ENCODE measurements at places on chromosomes 7 and 10. TPM values are rescaled to one million over a fixed set of nuclear protein-coding genes. Genes with fewer than 3 reads are reported as not detected.
A peak's percentile ranks its signal among the peaks of the same experiment; 100 is the strongest.

GRCh38 chr10:11879387-11880094, 56.4 kb downstream of the PROSER2 start:
- no peak overlapping the region for H3K27ac ChIP-seq
- no peak for DNase-seq
- H3K4me1 ChIP-seq: peaks cover 19% of the 10 kb centered on the region

DNA sequence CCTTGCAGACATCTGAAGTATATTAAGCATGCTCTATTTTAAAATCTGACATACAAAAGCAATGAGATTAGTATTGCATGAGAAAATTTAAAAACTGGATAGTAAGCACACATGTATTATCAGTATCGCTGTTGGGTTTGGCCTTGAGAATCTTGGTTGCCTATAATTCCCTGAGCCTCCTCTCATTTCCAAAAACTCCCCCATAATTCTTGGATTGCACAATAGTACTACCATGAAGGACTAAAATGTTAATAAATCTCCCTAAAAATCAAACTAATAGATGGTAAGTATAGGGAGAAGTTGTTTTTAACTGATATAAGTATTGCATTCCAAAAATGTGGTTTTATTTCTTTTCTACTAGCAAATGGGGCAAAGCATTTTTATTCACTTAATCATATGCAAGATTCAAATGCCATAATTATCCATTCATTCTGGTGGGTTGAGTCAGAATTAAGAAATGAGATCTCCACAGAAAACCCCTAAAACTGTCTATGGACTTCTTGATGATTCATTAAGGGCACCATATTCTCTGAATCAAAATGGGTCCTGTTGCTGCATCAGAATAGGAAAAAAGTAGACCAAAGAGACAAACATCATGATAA, 10.3 kb upstream of the VIM start:
- no peaks in the 10 kb centered on the region for H3K36me3 ChIP-seq
- no peak for DNase-seq
- H3K27me3 ChIP-seq: no peaks in the 10 kb centered on the region
- peak overlapping the region; percentile 83 for H3K27ac ChIP-seq
- no peak overlapping the region for H3K4me3 ChIP-seq

DNA sequence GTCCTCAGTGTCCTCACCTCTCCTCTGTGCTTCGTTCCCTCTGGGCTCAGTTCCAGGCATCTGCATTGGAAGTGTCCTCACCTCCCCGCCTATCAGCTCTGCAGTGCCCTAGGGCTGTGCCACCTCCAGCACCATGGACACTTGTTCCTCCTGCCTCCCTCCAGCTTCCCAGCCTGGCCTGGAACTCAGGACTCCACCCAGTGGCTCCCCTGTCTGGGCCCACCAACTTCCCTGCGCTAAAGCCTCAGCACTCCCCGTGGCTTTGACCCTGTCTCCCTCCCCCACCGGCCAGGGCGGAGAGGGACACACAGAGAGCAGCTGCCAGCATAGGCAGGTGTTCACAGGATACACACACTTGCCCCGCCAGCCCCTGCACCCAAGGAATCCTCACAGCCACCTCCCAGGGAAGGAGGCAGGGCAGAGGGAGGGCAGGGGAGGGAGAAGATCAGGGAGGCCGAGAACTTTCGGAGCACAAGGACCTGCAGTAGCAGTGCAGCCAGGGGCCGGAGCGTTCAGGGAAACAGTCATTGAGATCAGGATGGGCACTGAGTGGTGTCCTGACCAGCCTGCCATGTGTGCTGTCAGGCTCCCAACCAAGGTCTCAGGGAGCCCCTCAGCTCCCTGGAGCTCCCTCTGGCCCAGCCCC, 31.3 kb downstream of the ANXA8 start:
- H3K27ac ChIP-seq: no peak overlapping the region
- peaks cover 4% of the 10 kb centered on the region for H3K27me3 ChIP-seq
- no peak overlapping the region for H3K4me3 ChIP-seq
- peak; percentile 34 for DNase-seq
- no peaks in the 10 kb centered on the region for H3K4me1 ChIP-seq

DNA sequence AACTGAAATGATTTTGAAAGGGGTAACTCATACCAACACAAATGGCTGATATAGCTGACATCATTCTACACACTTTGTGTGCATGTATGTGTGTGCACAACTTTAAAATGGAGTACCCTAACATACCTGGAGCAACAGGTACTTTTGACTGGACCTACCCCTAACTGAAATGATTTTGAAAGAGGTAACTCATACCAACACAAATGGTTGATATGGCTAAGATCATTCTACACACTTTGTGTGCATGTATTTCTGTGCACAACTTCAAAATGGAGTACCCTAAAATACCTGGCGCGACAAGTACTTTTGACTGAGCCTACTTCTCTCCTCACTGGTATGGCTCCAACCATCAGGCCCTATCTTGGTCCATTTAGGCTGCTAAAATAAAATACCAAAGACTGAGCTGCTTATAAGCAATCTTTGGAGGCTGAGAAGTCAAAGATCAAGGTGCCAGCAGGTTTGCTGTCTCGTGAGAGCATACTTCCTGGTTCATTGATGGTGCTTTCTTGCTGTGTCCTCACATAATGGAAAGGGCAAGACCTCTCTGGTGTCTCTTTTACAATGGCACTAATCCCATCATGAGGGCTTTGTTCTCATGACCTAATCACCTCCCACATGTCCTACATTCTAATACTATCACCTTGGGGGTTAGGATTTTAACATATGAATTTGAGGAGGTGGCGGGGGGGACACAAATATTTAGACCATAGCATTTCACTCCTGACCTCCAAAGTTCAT, 173.3 kb downstream of the CFTR start:
- H3K4me1 ChIP-seq: no peaks in the 10 kb centered on the region
- H3K27me3 ChIP-seq: no peaks in the 10 kb centered on the region
- no peak overlapping the region for H3K4me3 ChIP-seq
- no peaks in the 10 kb centered on the region for H3K36me3 ChIP-seq
- DNase-seq: no peak
- H3K27ac ChIP-seq: no peak overlapping the region

DNA sequence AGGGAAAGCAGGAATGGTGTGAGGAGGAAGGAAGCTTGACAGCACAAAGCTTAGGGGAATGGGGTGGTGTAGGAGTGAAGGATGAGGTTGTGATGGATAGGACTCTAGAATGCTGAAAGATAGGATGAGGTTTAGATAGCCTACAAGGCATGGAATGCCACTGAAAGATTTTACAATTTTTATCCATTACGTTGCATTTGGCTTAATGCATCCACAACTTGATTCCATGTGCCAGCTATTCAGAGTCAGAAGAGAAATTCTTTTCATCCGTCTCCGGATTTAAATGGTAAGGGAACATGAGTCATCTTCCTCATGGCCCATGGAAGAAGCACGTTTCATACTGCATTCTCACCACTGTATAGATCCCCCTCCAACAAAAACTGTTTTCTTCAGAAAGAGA, 212.4 kb upstream of the BMPER start:
- no peak overlapping the region for H3K27ac ChIP-seq
- H3K4me3 ChIP-seq: no peak overlapping the region
- DNase-seq: no peak
- no peaks in the 10 kb centered on the region for H3K4me1 ChIP-seq

DNA sequence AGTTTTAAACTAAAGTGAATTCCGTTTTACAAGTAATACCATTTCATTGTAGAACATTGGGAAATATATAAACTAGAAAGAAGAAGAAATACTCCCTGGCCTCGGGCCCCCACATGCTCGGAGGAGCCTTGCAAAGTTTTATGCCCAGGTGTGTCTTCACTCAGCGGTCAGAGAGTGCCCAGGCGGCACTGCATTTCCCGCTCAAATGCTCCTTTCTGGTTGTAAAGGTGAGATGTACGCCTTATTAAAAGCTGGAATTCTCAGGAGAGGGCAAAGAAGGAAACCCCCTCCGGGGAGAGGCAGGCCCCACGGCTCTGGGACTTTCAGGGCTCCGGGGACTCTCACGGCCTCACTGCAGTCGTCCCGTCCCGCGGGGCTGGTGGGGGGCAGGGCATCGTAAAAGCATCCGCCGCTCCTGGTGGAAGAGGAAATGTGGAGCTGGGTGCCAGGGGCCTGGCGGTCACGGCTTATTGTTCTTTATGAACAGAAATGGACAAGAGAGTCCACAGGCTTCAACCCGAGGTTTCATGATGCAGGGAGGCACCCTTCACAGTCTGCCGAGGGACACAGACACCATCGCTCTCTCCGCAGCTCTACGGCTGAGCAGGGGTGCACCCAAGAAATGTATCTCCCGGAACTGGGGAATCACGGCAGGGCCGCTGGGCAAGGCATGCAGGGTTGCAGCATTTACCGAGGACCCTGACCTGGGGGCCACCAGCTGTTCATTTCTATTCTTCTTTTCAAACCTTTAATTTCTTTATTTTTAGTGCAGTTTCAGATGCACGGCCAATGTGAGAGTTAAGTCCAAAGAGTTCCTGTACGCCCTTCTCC, 47.7 kb upstream of the INPP5A start:
- DNase-seq: peak; percentile 39
- H3K36me3 ChIP-seq: no peaks in the 10 kb centered on the region
- H3K4me1 ChIP-seq: peaks cover 11% of the 10 kb centered on the region
- no peak overlapping the region for H3K27ac ChIP-seq
- H3K4me3 ChIP-seq: no peak overlapping the region
- no peaks in the 10 kb centered on the region for H3K27me3 ChIP-seq

- H3K4me3 ChIP-seq: no peak overlapping the region
- H3K4me1 ChIP-seq: no peaks in the 10 kb centered on the region
- H3K27me3 ChIP-seq: no peaks in the 10 kb centered on the region
- peak overlapping the region; percentile 6 for H3K27ac ChIP-seq
Observed at GRCh38 chr10:76357726-76358415, 926.4 kb downstream of the LRMDA start.

GRCh38 chr7:20114468-20114867, 102.7 kb downstream of the MACC1 start:
- H3K27ac ChIP-seq: no peak overlapping the region
- no peak overlapping the region for H3K4me3 ChIP-seq
- DNase-seq: no peak

- H3K4me1 ChIP-seq: no peaks in the 10 kb centered on the region
- no peak for DNase-seq
- H3K4me3 ChIP-seq: no peak overlapping the region
- H3K27ac ChIP-seq: no peak overlapping the region
- H3K27me3 ChIP-seq: no peaks in the 10 kb centered on the region
Observed at GRCh38 chr7:126881315-126881714, 371.4 kb downstream of the GRM8 start.

DNA sequence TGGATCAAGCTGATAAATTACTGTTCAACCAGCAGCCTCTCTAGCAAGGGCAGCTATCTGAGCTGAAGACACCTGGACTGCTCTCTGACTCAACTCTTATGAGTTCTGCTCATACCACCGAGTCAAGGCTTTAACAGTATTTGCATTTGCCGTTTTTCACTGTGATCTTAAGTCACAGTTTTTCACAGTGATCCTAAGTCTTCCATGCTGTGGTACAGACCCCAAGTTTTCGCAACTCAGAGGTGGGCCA, 31.3 kb downstream of the PIP4K2A start:
- H3K36me3 ChIP-seq: no peaks in the 10 kb centered on the region
- peaks cover 59% of the 10 kb centered on the region for H3K4me1 ChIP-seq
- DNase-seq: no peak
- no peak overlapping the region for H3K4me3 ChIP-seq
- H3K27me3 ChIP-seq: no peaks in the 10 kb centered on the region

- no peaks in the 10 kb centered on the region for H3K27me3 ChIP-seq
- H3K36me3 ChIP-seq: no peaks in the 10 kb centered on the region
- no peak for DNase-seq
- no peak overlapping the region for H3K27ac ChIP-seq
- no peaks in the 10 kb centered on the region for H3K4me1 ChIP-seq
Observed at GRCh38 chr10:61183967-61184366, 240.0 kb upstream of the RHOBTB1 start.

DNA sequence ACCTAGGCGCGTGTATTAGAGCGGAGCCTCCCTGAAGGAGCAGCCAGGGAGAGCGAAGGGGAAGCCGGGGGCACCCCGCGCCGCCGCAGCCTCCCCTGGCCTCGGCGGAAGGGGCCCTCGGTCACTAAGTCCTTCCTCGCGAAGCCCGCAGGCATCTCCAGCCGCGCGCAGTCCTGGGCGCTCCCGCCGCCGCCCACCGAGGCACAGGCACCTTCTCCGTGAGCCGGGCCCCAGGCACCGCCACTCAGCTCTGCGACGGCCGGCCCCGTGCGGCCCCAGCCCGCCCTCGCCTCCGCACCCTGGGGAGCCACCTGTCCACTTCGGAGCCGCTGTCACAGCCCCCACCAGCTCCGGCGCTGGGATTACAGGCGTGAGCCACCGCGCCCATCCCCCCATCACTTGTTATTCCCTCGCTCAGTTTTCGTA, 80.8 kb downstream of the ZNF467 start:
- peaks cover 37% of the 10 kb centered on the region for H3K27me3 ChIP-seq
- no peak overlapping the region for H3K27ac ChIP-seq
- peak overlapping the region; percentile 22 for H3K4me3 ChIP-seq

- peak overlapping the region; percentile 80 for H3K27ac ChIP-seq
- peak overlapping the region; percentile 75 for H3K4me3 ChIP-seq
- DNase-seq: no peak
- H3K27me3 ChIP-seq: no peaks in the 10 kb centered on the region
Observed at GRCh38 chr7:87345962-87346371, 503 bp downstream of the CROT start.

DNA sequence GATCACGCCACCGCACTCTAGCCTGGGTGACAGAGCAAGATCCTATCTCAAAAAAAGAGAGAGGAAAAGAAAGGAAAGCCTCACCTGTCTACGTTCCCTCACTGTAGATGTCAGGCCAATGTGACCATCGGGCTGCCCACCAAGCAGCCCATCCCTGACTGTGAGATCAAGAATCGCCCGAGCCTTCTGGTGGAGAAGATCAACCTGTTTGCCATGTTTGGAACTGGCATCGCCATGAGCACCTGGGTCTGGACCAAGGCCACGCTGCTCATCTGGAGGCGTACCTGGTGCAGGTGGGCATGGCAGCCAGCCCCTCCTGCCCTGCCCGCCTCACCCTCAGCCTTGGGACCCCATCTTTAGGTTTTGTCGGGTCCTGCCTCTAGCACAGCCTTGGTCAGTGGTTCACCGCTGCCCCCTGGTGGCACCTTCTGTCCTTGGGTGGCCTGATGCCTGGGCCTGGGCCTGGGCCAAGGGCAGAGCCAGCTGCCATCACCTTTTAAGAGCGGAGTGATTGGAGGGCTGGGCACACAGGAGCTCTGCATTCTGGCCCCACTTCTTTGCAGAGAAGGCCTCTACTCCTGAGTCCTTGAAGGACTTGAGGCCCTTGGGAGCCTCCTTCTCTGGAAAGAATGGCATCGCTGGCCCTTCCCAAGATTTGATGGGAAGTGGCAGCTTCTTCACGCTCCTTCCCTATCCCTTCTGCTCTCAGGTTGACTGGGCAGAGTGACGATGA, 14.4 kb upstream of the AHCYL2 start:
- no peaks in the 10 kb centered on the region for H3K27me3 ChIP-seq
- H3K36me3 ChIP-seq: no peaks in the 10 kb centered on the region
- no peak overlapping the region for H3K4me3 ChIP-seq
- no peak overlapping the region for H3K27ac ChIP-seq
- no peaks in the 10 kb centered on the region for H3K4me1 ChIP-seq

- no peaks in the 10 kb centered on the region for H3K27me3 ChIP-seq
- H3K4me1 ChIP-seq: peaks cover 7% of the 10 kb centered on the region
- DNase-seq: no peak
- H3K4me3 ChIP-seq: no peak overlapping the region
- no peak overlapping the region for H3K27ac ChIP-seq
- no peaks in the 10 kb centered on the region for H3K36me3 ChIP-seq
Observed at GRCh38 chr7:80703272-80703671, 64.8 kb downstream of the CD36 start.

Gene PHYHIPL
- not detected for total RNA-seq

Gene VGF
- total RNA-seq: 0.15 TPM

Gene TMEM176B
- 69.4 TPM for total RNA-seq

Gene CYP3A7
- 0.21 TPM for total RNA-seq

Gene TACC2
- total RNA-seq: 141 TPM

Gene MYPN
- not detected for total RNA-seq

Gene PTPN20
- total RNA-seq: 4.0 TPM

Gene FFAR4
- total RNA-seq: 13.7 TPM

All from lower lobe of right lung (tissue), 2 donors.